ENCODE measurements at places on chromosomes 4 and X.

- DNase-seq, result no peak
These were observed 419 bp upstream of the RPGR start for GRCh38 chrX:38327775-38328081.

- peak; percentile 88 for DNase-seq
These were observed 1.2 kb downstream of the MAGIX start for GRCh38 chrX:49163555-49164419.

GRCh38 chrX:307261-308111 is 11.1 kb downstream of the GTPBP6 start:
- DNase-seq, result no peak

DNA sequence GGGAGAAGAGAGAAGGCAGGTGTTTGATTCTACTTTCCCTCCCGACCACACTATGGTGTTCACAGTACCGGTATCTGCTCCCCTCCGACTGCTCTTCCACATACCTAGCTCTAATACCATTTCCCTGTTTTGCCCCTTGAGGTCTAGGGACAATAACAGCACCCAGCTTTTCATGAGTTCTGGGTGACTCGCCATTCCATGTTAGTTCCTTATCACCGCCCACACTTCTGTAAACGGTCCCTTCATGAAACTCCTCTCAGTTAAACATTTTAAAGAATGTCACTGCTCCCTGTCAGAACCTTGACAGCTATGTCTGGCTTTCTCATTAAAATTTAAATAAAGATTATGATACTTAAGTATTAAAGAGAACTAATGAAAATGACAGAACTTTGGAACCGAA is 136.7 kb downstream of the ADAMTS3 start:
- no peak for DNase-seq

GRCh38 chrX:115372152-115372551 is 82.6 kb downstream of the LUZP4 start:
- no peak for DNase-seq

GRCh38 chrX:86421771-86422170 is 273.5 kb downstream of the DACH2 start:
- DNase-seq, result no peak

DNA sequence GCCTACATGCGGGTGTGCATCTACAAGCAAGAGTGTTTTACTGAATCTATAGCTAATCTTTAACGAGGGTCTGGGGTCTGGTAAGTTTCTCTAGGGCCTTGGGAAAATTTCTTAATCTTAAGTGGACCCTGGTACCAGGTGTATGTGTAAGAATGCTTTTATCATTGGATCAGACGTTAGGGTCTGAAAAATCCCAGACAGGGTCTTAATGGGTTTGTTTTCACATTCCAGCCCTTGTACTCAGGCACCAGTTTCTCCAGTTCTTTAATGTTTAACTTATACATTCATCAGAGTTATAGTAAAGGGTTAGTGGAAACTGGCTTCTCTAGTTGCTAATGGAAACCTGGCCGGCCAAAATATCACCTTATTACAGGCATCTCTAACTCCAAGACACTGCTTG is 11.6 kb downstream of the MAGEB16 start:
- DNase-seq, result no peak

- no peak for DNase-seq
These were observed 38.2 kb upstream of the PLAC8 start for GRCh38 chr4:83152746-83153145.

Data from inflammatory macrophage (primary cell).